ENCODE measurements at places on chromosomes 13 and 19.

- no peak for DNase-seq
Observed at GRCh38 chr13:109235901-109236300, 550.5 kb downstream of the IRS2 start.

DNA sequence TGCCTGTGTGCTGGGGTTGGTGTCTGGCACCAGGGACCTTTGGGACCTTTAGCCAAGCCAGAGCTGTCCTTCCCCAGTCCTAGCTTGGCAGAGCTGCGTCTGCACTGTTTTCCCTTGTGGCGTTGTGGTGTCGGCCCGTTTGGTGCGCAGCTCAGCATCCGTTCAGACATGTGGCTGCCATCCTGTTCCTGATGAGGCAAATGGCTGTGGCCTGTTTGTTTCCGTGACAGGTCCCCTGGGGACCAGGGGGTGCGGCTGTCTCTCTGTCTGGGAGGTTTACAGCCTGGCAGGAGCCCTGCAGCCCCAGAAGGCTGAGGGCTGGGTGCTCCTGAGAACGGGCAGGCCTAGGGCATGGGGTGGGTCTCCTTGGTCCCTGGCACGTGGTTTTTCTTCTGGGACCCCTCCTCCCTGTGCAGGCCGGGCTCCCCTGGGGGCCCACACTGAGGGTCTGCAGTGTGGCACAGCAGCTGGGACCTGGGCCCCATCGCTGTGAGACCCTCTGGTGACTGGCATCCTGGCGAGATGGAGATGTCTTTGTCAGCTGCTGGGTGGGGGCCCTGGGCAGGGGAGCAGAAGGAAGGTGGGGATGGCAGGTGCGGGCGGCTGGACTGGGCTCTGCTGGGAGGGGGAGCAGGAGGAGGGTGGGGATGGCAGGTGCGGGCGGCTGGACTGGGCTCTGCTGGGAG lies 4.0 kb downstream of the SPPL2B start:
- DNase-seq: peak; percentile 63

DNA sequence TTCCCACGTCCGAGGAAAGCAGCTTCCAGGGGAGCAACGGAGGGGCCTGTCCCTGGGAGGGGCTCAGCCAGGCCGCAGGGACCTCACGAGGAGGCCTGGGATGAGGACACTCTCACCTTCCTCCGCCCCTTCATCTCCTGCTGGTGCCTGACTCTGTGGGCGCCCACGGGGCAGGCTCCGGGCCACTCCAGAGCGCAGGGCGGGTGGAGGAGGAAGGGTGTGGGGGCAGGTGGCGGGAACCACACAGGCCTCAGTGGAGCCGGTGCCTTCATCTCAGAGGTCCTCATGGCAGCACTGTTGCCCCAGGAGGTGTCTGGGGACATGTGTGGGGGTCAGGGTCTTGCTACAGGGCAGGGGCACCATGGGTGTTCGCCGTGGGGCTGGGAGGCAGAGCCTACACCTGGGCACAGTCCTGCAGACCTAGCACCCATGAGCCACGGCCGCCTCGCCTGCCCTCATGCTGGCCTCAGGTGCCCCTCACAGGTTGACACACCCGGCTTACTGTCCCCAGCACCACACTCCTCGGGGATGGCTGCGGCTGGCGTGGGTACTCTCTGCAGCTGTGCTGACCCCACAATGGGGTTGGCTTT lies 10.1 kb upstream of the TMEM255B start:
- no peak for DNase-seq

DNA sequence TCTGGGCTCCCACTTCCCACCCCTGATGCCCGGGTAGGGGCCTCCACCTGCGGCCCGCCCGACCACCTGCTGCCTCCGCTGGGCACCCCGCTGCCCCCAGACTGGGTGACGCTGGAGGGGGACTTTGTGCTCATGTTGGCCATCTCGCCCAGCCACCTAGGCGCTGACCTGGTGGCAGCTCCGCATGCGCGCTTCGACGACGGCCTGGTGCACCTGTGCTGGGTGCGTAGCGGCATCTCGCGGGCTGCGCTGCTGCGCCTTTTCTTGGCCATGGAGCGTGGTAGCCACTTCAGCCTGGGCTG lies 7.9 kb downstream of the DBP start:
- no peak for DNase-seq

DNA sequence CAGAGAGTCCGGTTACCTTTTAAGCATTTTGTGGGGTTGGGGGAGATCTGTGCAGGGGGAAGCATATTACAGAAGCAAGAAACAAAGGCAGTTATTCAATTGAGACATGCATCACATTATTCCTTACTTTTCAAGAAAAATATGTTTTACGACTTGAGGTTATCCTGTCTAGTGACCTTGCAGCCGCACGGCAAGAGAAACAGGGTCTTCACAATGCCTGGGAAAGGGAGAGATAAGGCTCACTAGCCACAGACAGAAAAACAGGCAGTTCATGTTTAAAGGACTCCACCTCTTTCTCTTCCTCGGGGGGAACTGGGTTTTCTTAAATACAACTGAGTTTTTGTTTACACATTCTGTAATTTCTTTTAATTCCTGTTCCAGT lies 536 bp upstream of the NCR1 start:
- DNase-seq: no peak

DNA sequence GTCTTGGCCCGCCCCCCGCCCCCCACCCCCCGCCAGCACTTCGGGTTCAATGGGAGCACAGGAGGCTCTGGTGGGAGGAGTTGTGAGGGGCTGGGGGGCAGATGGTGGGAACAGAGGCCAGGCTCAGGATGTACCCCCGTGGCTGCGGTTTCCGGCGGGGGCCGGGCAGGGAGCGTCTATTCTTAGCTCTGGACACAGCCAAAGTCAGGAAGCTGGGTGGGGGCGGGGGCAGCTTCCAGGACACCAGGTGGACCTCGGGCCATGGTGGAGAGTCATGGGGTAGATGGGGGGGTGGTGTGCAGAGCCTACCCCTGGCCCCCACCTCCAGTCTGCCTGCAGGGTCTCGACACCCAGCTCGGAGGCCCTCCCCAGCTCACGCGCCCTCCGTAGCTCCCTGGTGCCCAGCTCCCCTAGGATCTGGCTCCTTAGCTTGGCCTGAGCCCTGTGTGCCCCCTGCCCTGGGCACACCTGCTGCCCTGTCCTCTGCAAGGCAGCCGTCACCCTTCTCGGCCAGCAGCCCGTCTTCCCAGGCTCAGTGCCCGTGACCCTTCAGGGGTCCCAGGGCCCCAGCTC lies 2.2 kb upstream of the TBXA2R start:
- no peak for DNase-seq

GRCh38 chr13:106440866-106441265 lies 94.6 kb downstream of the EFNB2 start:
- no peak for DNase-seq

DNA sequence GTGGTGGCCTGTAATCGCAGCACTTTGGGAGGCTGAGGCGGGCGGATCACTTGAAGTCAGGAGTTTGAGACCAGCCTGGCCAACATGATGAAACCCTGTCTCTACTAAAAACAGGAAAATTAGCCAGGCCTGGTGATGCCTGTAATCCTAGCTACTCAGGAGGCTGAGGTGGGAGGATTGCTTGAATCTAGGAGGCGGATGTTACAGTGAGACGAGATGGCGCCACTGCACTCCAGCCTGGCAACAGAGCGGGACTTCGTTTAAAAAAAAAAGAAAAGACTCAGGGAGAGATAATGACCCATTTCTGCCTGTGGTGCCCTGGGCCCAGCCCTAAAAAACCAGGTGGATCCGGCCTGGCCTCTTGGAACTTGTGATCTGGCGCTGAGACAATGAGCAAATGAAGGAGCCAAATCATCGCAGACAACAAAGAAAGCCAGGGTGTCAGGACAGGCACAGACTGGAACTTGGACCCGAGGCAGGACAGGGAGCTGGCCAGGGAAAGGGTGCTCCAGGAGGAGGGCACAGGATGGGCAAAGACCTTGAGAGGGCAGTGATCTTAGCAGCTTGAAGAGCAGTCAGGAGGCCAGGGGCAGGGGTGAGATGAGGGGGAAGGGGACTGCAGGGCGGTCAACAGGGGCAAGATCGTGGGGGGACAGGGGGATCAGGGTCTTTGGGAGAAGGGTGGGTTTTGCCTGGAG lies 962 bp upstream of the JAK3 start:
- no peak for DNase-seq

- no peak for DNase-seq
Observed at GRCh38 chr13:42762917-42763316, 18.5 kb upstream of the FAM216B start.

GRCh38 chr19:38856813-38857212 lies 7.0 kb upstream of the HNRNPL start:
- DNase-seq: no peak

GRCh38 chr19:4238831-4239230 lies 8.0 kb upstream of the YJU2 start:
- no peak for DNase-seq

DNA sequence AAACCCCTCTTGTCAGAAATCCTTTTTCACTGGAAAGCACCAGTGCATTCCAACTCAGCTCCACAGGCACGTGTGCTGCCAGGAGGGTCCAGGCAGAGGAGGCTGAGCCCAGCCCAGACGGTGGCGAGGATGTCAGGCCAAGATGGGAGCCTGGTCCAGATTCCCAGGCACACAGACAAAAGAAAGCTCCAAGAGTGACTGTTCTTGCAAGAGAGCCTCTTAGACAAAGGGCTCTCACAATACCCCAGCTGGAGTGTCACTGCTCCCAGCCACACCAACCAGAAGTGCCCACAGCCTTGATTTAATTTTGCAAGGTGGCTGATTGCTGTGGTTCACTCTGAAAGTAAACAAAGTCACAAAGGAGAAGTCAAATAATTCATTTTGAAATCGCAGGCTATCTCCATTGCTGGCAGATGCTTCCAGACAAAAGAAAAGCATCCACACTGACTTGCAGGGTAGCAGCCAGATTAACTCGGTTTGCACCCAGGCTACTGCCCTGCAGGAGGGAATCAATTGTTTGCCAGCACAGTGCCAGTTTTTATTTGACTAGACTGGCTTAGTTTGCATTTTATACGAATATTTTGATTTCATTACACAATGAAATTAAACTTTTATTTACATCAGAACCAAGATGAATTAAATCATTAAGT lies 95.1 kb downstream of the RAB20 start:
- peak; percentile 59 for DNase-seq

- no peak for DNase-seq
Observed at GRCh38 chr13:93151277-93151676, 75.3 kb upstream of the GPC6 start.

GRCh38 chr19:16385296-16385695 lies 60.7 kb downstream of the KLF2 start:
- DNase-seq: no peak

- DNase-seq: no peak
Observed at GRCh38 chr13:114264886-114265611, 16.4 kb upstream of the UPF3A start.

GRCh38 chr19:54354761-54355160 lies 10.0 kb downstream of the LAIR1 start:
- DNase-seq: no peak

DNA sequence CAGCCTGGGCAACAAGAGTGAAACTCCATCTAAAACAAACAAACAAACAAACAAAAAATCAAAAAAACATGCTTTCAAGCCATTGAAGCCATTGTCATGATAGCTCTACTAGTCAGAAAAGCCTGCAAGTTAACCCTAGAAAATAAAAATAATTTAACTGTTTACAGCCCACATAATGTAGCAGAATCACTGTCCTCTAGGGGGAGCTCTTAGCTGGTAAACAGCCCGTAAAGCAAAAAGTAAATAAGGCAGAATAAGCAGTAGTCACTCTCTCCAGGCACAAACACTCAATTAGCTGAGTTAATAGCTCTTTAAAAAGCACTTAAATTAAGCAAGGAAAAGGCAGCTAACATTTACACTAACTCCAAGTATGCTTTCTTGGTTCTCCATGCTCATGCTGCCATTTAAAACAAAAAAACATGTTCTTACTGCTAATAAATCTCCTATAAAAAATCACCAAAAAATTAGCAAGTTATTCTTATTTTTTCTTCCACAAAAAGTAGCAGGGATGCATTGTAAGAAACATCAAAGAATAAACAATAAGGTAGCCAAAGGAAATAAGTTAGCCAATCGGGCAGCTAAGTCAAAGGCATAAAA lies 11.3 kb downstream of the LILRB4 start:
- DNase-seq: no peak

DNA sequence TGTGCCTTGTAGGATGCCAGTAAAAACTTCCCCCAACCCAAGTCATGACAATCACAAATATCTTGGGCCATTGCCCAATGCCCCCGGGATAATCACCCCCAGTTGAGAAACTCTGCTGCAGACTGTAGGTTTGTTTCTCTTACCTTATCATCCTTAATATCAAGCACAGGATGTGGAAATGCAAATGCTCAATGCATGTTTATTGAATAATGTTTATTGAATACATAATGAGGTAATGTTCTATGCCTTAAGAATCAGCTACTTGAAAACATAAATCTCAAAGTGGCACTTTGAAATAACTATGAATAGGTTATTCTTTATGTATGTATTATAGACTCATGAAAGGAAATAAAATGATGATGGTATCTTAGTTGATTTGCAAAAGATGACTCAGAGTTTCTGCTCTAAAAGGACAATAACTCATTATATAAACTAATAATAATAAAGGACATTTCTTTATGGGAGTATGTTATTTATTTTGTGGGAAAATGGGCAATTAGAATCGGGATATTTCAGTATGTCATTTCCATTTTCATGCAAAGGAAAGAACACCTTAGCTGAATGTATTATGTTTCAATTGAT lies 414.2 kb downstream of the EFNB2 start:
- no peak for DNase-seq

- no peak for DNase-seq
Observed at GRCh38 chr19:4649392-4650047, 10.2 kb downstream of the TNFAIP8L1 start.

DNA sequence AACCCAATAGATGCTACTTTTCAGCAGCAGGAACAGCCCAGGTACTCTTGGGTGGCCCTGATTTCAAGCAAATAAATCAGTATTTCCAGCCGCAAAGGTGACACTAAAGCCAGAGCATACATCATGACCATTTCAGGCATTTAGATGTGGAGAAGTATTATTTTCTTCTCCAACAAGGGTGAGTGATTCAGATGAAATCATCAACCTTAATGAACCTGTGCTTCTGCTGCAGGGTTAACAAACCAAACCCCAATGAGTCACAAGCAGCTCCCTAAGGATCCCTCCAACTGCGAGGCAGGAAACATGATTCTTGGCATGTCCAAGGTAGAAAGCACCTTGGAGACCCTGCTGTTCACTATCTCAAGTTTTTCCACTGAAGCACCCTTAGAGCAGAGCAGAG lies 32.7 kb downstream of the MBNL2 start:
- DNase-seq: no peak

GRCh38 chr13:24085662-24086061 lies 74.9 kb upstream of the SPATA13 start:
- DNase-seq: no peak

GRCh38 chr19:21835810-21836444 lies at the start of gene ZNF43:
Gene ZNF43 (minus strand): TSS chr19:21836182. CDS start chr19:21836038, 144 bp downstream.
- peak; percentile 66 for DNase-seq

GRCh38 chr19:42253245-42254088 lies 1.5 kb downstream of the ERF start:
- DNase-seq: no peak

- DNase-seq: no peak
Observed at GRCh38 chr19:28706693-28707092, 506.3 kb downstream of the UQCRFS1 start.
